T-helper 1 cell (primary cell): ENCODE measurements at places on chromosomes 3 and 15.

DNA sequence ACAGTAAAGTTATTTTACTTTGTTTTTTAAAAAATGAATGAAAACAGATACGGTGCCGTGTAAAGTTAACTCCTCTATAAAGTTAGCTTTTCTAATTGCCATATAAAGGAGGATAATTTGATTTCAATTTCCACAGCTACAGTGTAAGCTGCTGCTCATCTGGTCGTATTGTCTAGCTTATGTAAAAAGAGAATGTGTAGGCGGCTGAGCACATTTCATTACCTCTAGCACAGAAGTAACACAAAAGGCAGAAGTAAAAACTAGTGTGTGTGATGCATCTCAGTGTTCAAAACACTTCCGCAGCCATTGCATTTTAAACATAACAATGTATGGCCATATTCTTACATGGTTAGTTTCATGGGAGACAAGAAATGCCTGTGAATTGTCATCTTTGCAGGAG is 105.0 kb upstream of the P2RY1 start:
- DNase-seq, result no peak

GRCh38 chr3:71360764-71361163 is 222.8 kb downstream of the FOXP1 start:
- peak; percentile 30 for DNase-seq

DNA sequence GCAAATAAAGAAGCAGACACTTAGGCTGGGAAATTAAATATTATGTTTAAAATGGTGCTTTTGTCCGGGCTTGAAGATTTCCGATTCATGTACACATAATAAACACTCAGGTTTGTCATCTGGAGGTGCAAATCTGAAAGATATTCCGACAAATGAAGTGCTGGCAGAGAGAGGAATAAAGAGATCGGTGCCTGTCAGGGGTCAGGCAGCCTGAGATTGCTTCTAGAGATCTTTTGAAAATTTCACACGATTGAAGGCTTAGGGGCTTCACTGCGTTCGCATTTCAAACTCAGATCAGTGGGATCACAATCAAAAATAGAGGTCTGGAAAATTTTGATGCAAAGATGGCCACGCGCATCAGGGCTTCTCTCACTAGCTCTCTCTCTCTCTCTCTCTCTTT is 33.2 kb downstream of the NR2F2 start:
- no peak for DNase-seq

DNA sequence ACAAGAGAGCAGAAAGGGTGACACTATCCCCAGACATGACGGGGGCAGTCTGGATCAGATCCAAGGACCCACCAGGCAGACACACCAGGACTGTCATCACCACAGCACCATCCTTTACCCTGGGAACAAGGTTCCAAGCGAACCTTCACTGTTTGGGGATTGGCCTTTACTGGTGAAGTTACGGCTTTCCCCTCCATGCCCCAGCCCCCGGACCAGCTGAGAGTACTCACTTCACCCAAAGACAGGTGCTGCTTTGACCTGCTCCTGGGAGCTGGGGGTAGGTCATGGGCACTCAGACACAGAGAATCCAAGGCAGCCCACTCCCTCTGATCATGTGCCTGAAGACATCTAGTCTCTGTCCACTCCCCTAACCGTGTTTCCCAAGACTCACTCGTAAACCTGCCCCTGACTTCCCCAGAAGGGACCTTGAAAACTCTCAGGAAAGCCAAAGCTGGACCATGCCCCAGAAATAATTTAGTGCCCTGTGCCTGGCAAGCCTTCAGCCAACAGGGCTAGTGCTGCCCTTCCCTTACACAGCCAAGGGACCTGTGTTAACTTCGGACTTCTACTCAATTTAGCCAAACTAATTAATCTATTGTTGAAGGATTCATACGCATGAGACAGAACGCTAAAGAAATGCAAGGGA is 2.8 kb downstream of the RRP9 start:
- no peak for DNase-seq

DNA sequence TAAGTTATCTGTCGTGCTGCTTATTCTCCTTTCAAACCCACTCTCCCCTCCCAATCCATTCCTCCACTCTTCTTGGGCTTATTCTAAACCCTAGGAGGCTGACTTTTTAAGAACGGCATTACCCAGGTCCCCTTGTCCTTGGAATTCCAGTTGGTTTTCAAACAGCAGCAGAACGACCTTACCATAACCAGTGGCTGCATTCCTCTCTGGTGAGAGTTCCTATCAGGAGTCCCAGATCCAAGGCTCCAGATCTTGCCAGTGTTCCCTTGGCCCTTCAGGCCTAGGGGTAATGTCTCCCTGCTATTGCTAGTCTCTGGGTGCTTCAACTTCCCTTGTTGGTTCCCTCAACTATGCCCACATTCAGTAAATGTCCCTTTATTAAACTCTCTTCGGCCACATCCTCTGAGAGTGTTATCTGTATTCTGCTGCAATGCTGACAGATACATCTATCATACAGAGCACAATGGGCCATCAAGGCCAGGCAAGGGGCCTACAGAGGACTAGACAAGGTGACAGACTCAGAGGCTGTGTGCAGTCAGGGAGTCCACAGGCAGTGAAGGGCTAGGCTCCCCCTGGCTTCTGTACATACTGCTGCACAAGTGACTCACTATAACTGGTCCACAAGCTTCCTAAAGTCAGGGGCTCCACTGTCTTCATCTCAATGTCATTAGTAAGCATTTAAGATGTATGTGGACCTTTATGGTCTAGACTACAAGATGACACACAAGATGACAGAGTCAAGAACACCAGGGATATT is 10.1 kb downstream of the LYSMD2 start:
- no peak for DNase-seq

DNA sequence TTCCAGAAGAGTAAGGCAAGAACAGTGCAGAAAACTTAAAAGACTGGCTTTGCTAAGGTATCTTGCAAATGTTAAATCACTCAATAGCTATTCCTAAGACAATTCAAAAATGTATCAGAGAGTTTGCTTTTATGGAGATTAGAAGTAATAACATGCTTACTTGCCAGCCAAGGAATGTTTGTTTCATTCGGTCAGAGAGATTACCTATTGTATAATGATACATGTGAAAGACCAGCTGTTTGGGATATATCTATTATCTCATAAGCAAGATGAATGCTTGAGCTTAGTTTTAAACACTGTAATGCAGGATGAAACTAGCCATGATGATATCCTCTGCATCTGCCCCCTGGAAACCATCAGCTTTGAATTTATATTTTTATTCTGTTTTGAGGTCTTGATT is 70.7 kb downstream of the MAP2K5 start:
- no peak for DNase-seq

DNA sequence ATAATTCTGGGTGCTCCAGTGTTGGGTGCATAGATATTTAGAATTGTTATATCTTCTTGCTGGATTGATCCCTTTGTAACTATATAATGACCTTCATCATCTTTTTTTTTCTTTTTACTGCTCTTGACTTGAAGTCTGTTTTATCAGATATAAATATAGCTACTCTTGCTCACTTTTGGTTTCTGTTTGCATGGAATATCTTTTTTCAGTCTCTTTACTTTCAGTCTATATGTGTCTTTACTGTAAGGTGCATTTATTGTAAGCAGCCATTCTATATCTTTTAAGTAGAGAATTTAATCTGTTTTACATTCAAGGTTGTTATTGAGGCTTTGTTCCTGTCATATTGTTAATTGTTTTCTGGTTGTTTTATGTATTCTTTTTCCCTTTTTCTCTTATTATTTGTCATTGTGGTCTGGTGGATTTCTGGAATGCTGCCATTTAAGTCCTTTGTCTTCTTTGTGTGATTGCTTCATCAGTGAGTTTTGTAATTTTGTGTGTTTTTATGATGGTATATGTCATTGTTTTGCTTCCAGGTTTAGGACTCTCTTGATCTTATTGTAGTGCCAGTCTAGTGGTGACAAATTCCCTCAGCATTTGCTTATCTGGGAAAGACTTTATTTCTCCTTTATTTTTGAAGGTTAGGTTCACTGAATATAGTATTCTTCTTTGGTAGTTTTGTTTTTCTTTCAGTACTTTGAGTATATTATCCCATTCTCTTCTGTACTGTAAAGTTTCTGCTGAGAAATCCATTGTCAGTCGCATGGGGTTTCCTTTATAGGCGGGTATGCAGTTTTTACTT is 8.3 kb upstream of the PRR23C start:
- DNase-seq, result no peak

- no peak for DNase-seq
These were observed 400.7 kb upstream of the TPM1 start for GRCh38 chr15:62641825-62642224.

- DNase-seq, result no peak
These were observed 58.1 kb upstream of the CD200R1L start for GRCh38 chr3:112904786-112905185.
